Stimulated activated CD4-positive, alpha-beta T cell treated with anti-CD3 and anti-CD28 coated beads, Interleukin-4, amount 100 ng/mL, for 24 hours (primary cell): ENCODE measurements at places on chromosomes 2 and 18.

DNA sequence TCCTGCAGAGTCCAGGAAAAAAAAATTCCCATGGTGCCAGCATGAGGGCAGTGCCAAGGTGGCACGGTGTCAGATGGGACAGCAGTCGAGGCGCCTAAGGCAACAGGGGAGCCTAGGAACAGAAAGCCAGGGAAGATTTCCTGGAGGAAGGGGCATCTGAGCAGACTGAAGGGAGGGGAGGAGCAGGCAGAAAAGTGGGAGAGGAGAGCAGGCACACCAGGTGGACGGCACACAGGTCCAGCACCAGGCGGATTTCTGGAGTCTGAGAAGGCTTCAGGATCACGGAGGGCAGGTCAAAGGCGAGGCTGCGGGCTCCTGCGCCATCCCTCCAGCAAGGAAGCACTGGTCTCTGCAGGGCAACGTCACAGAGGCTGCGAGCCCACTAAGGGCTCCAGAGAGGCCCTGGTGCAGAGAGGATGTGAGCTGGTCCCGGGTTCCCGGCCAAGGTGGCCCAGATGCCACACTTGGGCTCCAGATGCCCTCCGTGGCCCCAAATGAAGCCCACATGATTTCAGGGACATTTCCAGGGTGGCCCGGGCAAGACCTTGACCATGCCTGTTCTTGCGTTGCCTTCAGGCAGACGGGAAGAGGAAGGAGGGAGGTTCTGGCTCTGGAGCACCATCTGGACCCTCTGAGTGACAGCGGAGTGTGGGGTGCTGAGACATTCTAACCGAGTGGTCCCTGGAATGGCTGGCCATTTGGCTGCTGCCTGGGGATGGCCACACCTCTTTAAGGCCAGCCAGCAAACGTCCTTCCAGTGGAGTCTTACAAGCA, 4.1 kb downstream of the HS6ST1 start:
- DNase-seq, result peak; percentile 2

DNA sequence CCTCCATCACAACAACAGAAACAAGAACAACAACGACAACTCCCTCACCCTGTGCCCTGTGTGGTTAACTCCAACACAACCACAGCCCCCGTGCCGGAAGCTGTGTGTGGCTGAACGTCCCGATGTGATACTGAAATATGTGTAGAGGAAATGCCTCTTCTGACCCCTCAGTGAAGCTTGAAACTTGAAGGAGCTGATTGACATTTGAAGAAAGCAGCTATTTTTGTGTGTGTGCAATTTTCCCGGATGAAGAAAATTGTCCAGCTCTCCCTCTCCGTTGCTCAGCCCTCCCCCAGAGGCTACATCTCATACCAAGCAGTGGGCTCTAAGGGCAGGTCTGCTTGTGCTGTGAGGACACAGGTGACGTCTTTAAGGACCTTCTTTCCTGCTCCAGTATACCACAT, 173.8 kb downstream of the ICOS start:
- DNase-seq, result peak; percentile 56

DNA sequence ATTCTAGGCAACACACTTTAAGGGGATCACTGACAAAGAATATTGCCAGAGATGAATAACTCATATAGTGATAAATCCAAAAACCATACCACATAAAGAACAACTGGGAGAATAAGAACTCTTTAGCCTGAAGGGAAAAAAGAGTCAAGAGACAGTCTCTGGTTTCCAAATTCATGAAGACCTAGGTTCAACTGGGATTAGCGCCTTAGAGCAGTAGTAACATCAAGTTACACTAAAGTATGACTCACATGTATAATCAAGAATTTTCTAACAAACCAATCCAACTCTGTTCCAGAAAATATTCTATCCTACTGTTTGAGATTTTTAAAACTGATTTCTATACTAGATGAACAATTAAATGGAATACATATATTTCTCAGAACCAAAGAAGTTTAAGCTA, 93.8 kb downstream of the USP34 start:
- DNase-seq, result no peak

GRCh38 chr2:127763776-127764175, 47.2 kb downstream of the WDR33 start:
- DNase-seq, result no peak

GRCh38 chr2:212727751-212728150, 189.1 kb upstream of the ERBB4 start:
- DNase-seq, result no peak

- peak; percentile 14 for DNase-seq
These were observed 116.0 kb upstream of the RAB27B start for GRCh38 chr18:54712306-54712705.

DNA sequence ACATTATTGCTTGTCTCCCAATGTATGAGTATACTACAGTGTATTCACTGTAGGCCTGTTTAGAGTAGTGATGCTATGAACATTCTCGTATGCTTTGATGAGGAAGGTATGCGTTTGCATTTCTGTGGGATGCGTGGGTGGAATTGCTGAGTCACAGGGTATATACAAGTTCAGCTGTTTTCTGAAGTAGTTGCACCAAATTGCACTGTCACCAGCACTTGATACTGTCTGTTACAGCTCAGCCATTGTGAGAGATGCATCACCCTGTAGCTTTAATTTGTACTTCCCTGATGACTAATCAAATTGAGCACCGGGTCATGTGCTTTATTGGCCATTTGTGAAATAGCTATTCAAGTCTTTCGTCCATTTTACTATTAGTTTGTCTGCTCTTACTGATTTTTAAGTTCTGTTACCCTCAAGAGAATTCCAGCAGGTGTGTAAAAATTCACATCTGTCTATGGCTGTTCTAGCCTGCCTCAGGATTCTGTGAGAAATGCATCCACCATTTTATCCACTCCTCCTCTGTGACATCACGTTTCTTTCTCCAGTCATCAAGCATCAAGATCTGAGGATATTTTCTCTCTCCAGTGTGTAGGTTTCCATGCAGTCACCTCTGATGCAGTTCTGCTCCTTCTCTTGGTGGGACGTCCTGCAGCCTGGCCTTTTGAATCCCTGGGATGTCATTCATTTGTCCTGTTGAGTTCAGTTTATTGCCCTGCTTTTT, 72.5 kb downstream of the DGKD start:
- peak; percentile 83 for DNase-seq

GRCh38 chr2:238505119-238505891, 78.6 kb downstream of the ASB1 start:
- no peak for DNase-seq

DNA sequence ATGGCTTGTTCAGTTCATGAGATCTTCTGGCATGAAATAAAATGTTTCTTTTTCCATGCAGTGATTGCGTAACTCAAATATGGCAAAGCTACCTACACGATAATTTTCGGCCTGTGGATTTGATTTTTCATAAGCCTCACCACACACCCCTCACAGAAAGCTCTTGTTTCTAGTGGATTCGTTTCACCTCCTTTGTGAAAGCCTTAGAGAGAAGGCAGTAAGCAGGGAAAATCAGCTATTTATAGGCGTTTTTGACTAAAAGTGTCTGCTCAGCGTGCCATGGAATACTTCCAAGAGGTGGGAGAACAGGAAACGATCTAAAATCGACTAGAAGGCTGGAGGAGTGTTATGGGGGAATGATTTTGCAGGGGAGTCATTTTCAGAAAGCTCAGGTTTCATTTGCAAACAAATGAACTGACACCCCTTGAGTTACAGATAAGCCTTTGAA, 417.9 kb downstream of the TGIF1 start:
- no peak for DNase-seq

GRCh38 chr2:142981069-142981378, 103.6 kb downstream of the KYNU start:
- DNase-seq, result no peak

DNA sequence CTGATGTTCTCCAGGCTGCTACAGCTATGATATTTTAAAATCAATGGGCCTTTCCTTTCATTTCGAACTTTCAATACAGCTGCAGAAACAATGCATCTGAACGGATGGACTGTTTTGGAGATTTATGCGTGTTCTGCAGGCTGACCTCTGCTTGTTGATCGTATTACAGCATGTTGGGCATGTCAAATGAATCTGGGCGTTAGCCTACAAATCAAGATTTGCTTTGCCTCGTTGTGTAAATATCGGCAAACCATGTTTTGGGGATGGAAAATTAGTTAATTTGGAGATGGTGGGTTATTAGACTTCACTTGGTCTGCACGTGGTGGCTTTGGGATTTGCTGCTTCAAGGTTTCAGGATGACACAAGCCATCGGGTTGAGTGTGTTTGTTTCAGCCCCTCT, 129.3 kb downstream of the AGAP1 start:
- no peak for DNase-seq

DNA sequence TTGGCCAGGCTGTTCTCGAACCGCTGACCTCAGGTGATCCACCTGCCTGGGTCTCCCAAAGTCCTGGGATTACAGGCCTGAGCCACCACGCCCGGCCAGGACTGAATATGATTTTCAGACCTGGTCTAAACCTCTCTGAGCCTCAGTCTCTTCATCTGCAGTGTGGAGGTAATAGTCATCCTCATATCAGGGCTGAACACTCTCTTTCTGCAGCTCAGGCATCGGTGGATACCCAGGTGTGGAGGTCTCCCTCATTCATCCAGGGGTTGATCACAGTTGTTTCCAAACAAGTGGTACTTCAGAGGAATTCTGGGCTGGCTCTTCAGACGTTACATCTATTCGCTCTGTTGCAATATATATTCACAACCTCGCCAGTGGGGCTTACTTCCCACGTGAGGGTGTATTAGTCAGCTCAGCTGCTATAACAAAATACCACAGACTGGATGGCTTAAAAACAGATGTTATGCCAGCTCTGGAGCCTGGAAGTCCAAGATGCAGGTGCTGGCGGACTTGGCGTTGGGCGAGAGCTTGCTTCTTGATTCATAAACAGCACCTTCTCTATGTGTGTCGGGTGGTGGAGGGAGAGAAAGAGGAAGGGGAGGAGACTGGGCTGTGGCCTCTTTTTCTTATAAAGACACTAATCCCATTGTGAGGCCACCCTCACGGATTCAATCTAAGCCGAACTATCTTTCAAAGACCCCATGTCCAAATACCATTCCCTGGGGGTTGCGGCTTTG, 2.9 kb upstream of the MBP start:
- no peak for DNase-seq
